ENCODE measurements at places on chromosomes 4 and X.

GRCh38 chr4:40212674-40213527, 16.1 kb downstream of the RHOH start:
- no peak for DNase-seq

DNA sequence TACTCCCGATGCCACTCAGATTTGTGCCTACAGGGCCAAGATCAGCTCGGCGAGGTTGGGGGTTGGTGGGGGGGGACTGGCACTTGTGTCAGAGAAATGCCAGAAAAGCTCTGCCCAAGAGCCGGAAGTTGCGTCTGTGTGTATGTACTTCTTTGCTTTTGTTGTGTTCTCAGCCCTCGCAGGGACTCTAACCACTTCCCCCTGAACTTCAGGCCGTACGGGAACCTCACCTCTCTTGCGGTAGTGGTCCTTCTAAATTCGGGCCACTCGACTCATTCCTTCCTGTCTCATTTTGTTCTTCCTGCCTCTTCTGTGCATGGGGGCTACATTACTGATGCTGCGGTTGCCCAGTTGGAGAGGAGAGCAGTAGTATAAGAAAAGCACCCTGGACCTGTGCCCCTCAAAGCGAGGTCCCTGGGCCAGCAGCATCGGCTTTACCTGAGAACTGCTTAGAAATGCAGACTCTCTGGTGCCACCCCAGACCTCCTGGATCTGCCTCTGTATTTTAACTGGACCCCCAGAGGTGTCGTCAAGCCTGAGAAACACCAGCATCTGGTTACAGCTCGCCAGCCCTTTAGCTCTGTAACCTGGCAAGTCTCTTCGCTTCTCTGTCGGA, 146.3 kb upstream of the RPS6KA3 start:
- DNase-seq: no peak

- no peak for DNase-seq
These were observed 125.7 kb upstream of the NDST3 start for GRCh38 chr4:117908306-117909207.

DNA sequence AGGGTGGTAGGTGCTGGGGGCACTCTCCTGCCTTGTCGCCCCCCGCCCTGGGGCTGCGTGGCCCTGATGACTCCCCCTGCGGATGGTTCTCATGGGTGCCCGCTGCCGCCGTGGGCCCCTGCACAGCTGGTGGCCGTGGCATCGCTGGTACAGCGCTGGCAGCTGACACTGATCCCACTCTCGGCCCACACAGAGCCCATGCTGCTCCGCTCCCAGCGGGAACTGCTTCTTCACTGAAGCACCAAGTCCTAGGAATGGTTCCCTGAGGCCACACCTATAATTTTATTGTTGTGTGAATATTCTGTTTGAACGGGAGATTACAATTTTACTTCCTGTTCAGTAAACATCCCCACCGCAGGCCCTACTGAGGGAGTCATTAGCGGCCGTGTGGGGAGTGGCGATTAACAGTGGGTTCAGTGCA, 138.6 kb upstream of the NKX1-1 start:
- DNase-seq: peak; percentile 66

DNA sequence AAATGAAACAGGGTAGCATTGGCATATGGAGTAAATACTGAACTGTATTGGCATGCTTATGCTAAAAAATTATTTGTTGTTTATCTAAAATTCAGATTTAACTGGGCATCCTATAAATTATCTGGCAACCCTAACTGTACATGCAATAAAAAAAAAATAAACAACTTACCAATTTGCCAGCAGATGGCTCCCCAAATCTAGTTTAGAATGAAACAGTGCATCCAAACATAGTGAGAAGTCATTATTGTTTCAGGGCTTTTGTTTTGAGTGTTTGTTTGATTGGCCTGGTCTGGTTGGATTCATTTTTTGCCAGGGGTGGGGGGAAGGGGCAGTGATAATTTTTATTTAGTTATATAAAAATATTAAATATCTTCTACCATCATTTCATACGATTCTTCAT, 12.8 kb upstream of the NSUN7 start:
- DNase-seq: peak; percentile 39

- no peak for DNase-seq
These were observed 50.0 kb upstream of the MTNR1A start for GRCh38 chr4:186605261-186605865.

- DNase-seq: no peak
These were observed 221.5 kb upstream of the NDST4 start for GRCh38 chr4:115334736-115335411.

- no peak for DNase-seq
These were observed 16.8 kb upstream of the IGSF1 start for GRCh38 chrX:131305926-131306325.
